Stimulated activated CD8-positive, alpha-beta memory T cell treated with anti-CD3 and anti-CD28 coated beads, Interleukin-4, amount 100 ng/mL, for 24 hours (primary cell): ENCODE measurements at places on chromosomes 3 and 15.

DNA sequence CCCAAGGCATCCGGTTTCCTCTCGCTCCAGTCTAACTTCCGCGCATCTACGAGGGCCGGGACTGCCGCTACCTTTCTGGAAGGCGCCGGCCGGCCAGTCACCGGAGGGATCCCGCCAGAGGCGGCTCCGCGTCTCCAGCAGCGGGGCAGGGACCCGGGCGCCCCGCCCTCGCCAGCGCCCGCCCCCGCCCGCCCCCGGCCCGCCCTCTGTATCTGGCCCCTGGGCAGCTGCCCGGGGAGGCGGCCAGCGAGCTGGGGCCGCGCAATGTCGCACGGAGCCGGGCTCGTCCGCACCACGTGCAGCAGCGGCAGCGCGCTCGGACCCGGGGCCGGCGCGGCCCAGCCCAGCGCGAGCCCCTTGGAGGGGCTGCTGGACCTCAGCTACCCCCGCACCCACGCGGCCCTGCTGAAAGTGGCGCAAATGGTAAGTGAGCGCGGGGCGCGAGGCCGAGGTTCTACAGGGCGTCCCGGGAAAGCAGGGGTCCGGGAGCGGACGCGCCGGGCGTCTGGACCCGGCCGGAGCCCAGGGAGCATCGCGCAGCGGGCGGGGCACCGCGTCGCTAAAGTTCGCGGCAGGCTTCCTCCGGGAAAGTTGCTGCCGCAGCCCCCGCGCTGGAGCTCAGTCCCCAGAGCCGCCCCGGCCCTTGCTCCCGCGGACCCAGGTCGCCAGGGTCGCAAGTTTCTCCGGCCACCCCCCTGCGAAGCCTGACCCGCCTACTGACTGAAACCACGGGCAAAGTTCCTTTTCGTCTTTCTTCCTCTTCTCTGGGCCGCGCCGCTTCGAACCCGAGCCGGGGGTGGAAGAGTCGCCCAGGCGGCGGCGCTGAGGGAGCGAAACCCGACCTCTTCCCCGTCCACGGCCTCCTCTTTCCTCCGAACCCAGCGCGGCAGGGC lies at the start of gene CMTM7:
Gene CMTM7, plus strand, starts transcription at position 211 of the 893 bp plus-strand sequence. Its CDS starts 54 bp downstream, at position 265.
- DNase-seq: peak; percentile 26

DNA sequence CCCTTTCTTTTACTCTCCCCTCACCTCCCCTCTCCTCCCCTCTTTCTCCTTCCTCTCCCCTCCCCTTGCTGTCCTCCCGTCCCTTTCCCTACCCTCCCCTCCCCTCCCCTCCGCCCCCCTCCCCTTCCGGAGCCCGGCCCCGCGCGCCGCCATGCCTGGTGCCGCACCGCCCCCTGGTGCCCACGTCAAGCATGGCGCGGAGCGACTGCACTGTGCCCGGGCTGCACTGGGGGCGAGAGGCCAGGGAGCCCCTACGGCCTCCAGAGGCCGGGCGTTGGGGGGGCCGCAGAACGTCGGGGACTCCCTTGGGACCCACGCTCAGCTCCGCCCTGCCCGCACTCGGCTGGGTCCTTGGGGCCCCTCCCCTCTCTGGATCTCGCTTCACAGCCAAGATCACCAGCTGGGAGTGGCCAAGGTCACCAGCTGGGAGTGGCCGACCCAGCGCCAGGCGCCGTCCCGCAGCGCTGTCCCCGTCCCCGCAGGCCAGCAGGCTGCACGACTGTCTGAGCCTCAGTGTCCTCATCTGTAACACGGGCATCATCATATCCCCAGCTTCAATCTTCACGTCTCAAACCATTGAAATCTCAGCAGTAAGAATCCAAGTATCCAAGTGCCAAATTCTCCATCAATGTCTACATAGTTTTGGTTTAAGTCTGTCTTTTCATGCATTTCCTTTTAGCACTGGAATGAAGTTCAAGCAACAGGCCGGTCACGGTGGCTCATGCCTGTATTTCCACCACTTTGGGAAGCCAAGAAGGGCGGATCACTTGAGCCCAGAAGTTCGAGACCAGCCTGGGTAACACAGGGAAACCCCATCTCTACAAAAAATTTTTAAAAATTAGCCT lies 42.5 kb downstream of the TPRA1 start:
- peak; percentile 73 for DNase-seq

- no peak for DNase-seq
Observed at GRCh38 chr3:73442886-73443285, 181.9 kb downstream of the PDZRN3 start.

GRCh38 chr3:95752199-95752598 lies 1062.2 kb upstream of the EPHA6 start:
- DNase-seq: no peak

DNA sequence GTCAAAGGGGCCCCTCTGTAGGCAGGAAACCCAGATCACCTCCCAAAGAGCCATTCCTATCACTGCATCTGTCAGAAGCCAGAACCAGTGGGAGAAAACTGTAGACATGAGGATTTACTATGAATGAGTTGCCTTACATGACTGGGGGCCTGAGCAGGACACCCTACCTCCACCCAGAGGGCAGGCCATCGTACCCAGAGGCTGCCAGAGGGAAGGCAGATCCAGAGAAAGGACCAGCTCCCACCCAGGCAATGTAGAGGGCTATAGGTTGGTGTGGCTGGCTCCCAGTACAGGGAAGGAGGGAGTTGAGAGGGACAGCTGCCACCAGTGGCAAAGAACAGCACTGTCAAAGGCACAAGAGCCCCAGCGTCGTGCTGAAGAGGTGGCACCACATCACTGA lies 233.2 kb downstream of the OCA2 start:
- DNase-seq: no peak

DNA sequence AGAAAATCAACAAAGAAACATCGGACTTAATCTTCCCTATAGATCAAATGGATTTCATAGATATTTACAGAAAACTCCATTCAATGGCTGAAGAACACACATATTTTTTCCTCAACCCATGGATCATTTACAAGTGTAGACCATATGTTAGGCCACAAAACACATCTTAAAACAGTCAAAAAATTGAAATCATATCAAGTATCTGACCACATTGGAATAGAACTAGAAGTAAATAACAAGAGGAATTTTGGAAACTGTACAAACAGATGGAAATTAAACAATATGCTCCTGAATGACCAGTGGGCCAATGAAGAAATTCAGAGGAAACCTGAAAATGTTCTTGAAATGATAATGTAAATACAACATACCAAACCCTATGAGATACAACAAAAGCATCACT lies 323.1 kb upstream of the GPR149 start:
- no peak for DNase-seq

- no peak for DNase-seq
Observed at GRCh38 chr3:143135150-143135549, 15.6 kb downstream of the CHST2 start.

DNA sequence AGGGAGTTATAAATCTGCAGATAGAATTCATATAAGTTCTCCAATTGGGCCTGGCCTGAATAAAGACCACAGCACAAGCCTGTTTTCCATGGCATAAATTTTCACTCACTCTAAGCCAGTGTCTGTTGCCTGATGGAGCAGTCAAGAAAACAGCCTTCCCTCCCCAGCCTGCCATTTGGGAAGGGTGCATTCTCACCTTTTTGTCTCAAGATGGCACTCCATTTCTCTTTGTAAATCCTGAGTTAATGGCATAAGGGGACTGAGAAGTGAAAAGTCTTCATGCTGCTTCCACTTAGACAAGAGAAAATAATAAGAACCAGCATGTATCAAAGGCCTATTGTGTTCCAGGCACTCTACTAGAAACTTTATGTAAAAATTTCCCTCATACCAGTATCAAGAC lies 115.6 kb upstream of the MANF start:
- no peak for DNase-seq

- no peak for DNase-seq
Observed at GRCh38 chr3:186221760-186222378, 113.0 kb upstream of the ETV5 start.

DNA sequence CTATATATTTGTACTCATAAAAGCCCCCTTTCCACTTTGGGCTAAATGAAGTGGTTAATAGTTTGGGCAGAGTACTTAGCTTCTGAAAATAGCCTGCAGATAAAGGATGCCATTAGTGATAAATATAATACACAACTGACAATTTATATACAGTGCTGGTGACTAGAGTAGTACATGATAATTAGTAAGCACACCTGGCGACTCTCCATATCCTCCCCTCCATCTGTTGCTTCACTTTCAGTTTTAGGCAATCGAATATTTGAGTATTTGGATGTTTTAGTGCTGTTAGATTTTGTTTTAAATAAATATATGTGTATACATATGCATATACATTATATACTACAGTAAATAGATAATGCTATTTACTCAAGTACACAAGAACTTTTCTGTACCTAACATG lies 35.9 kb upstream of the CHMP2B start:
- no peak for DNase-seq

DNA sequence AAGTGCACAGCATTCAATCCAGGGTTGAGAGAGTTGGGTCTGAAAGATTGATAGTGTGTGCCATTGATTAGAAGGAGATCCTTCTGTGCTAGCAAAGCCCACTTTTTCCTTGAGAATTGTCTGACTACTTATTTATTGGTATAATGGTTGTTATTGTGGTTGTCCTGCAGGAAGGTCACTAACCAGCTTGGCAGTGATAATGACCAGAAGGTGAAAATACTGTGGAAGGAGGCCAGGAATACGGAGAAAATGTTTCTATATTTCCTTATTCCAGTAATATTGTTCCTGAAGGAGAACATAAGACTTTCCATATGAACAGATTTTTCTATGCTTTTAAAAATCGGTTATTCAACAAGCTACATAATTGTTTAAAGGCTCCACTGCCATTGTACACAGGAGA lies 115.8 kb upstream of the CTDSPL start:
- DNase-seq: no peak

- no peak for DNase-seq
Observed at GRCh38 chr15:60052796-60053195, 48.7 kb downstream of the FOXB1 start.

GRCh38 chr3:121722411-121722810 lies 27.1 kb downstream of the GOLGB1 start:
- DNase-seq: no peak

DNA sequence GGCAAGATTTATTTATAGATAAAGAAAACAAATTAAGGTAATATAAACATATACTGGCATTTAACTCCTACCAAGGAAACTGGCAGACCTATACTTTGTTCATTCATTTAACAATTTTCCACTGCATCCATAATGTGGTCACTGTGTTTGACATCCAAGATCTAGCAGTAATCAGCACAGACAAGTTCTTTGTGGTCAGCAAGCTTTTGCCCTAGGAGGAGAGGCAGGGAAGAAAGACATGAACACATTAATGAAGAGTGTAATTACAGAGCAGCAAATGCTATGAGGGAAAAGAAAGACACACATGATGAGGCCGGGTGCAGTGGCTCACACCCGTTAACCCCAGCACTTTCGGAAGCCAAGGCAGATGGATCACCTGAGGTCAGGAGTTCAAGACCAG lies 34.4 kb downstream of the SUCLG2 start:
- no peak for DNase-seq

- no peak for DNase-seq
Observed at GRCh38 chr3:53175613-53176540, 14.9 kb downstream of the PRKCD start.

DNA sequence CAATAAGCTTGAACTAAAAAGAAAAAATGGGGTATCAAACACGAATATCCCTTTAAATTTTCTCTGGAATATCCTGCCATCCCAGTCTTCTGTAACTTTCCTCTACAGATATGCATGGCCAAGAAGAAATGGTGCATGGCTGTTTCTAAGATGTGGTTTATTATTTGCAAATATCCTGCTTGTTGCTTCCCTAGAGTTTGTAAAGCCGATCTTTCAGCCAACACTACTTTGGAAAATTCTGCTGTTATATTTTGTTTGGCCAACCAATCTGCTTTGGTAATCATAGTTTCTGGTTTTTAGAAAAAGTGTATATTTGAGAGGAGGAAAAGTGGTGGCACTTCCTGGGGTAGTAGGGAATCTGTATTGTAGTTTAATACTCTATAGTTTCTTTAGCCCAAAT lies 13.9 kb downstream of the PHLDB2 start:
- no peak for DNase-seq

DNA sequence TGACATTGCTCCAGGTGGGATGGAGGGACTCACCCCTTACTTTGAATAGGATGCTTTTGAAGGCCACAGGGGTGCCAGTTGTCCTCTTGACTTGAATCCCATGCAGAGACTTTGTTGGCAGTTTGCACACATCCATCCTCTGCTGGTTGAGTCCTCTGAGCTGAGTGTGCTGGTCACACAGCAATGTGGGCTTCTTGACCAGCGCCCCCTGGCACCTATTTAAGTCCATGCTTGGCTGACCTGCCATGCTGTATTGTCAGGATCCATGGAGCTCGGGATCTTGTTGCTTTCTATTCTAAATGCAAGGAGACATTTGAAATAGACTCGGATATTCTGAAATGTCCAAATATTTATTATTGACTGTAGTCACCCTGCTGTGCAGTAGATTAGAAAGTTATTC lies 19.8 kb downstream of the RAB7A start:
- DNase-seq: no peak

DNA sequence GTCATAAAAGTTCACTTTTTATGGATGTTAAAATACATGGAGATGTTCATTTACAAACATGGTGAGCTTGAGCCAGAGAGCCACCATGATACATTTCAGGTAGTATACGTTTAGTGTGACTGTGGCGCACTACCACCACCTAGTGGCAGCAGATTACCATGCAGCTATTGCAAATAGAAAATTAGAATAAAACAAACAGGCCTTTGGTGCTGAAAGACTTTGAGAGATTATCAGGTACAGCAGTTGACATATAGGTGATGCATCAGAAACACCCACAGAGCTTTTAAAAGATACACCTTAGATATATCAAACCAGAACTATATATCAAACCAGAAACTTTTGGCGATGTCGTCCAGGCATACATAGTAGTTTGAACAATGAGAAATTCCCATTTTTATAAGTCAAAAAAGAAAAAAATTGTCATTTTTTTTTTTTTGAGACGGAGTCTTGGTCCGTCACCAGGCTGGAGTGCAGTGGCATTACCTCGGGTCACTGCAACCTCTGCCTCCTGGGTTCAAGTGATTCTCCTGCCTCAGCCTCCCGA lies 42.0 kb upstream of the ICE2 start:
- peak; percentile 67 for DNase-seq

GRCh38 chr3:79406175-79406574 lies 361.6 kb downstream of the ROBO1 start:
- DNase-seq: no peak

DNA sequence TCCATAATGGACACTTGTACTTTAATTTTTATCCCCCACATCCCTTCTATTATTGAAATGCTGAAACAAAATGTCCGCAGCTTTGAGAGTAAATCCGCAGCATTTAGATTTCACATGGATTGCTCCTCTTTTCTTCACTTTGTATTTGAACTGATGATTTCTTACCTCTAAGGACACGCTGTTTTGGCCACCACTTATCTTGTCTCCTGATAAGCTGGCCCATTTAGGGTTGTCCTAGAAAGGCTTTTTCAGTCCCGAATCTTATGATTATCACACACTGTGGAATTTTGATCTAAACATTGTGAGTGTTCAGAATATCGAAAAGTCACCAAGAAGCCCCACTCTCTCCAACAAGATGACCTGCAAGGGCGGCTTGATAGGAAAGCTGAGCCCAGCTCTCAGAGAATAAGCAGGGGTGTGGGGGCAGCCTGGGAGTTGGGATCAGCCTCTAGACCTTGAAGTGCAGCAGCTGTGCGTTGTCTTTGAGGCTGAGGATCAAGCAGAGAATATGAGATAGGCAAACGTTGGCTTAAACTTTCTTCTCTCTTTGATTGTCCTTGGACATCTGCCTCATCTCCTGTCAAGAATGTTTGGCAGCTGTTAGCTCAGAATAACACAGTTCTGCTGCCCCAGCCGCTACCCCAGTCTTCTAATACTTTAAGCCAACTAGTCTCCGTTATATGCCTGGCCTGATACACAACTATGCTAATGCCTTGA lies 399.7 kb upstream of the NR2F2 start:
- DNase-seq: no peak

- no peak for DNase-seq
Observed at GRCh38 chr3:188786424-188786823, 385.3 kb upstream of the TPRG1 start.

- DNase-seq: no peak
Observed at GRCh38 chr3:162468791-162469190, 972.2 kb downstream of the OTOL1 start.
